ENCODE measurements at places on chromosomes 5 and 9. TPM values are rescaled to one million over a fixed set of nuclear protein-coding genes. Genes with fewer than 3 reads are reported as not detected.

DNA sequence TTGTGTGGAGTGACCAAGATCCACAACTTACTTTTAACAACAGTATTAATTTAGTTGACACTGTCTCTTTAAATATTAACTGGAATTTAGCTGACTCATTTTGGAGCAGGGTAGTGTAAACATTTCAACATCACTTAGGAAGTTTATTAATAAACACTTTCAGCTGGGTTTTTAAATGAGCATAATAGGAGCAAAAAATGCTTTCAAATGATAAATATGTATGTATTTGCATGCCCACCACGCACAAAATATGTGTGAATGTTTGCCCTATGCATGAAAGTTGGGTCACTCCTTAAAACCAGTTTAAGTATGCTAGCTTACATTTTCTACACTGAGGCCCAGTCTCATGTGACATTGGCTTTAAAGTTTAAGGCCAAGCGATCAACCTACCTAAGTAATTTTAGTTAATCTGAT lies 2.9 kb downstream of the ZFAND5 start:
- peak overlapping the region; percentile 96 for H3K4me3 ChIP-seq
- no peak for DNase-seq
- H3K27ac ChIP-seq: peak overlapping the region; percentile 100
- peaks cover 58% of the 10 kb centered on the region for H3K4me1 ChIP-seq
- H3K27me3 ChIP-seq: no peaks in the 10 kb centered on the region
- H3K36me3 ChIP-seq: peaks cover 68% of the 10 kb centered on the region

DNA sequence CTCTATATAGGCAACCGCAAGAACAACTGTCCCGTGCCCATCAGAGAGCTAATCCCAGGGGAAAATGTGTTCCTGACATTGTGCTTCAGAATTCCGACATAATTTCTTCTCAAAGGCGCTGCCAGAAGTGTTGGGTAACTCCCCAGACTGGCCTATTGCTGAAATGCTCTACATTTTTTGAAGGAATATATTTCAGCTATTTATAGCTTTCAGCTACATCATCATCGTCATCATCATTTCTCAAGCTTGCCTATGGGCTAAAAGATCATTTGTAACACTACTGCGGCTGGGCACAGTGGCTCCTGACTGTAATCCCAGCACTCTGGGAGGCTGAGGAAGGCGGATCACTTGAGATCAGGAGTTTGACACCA lies 49.7 kb downstream of the MYO10 start:
- no peaks in the 10 kb centered on the region for H3K27me3 ChIP-seq
- no peaks in the 10 kb centered on the region for H3K36me3 ChIP-seq
- H3K27ac ChIP-seq: no peak overlapping the region
- no peak for DNase-seq
- H3K4me1 ChIP-seq: peaks cover 52% of the 10 kb centered on the region

Gene SLC34A1
- not detected for total RNA-seq

- H3K27ac ChIP-seq: no peak overlapping the region
- H3K4me3 ChIP-seq: no peak overlapping the region
- no peaks in the 10 kb centered on the region for H3K4me1 ChIP-seq
- H3K36me3 ChIP-seq: no peaks in the 10 kb centered on the region
Measured at GRCh38 chr5:107698286-107698685, 27.5 kb upstream of the EFNA5 start.

Gene ADAMTSL2
- total RNA-seq: 0.39 TPM

GRCh38 chr5:95285409-95285755 lies 488 bp upstream of the MCTP1 start:
- H3K4me1 ChIP-seq: peaks cover 13% of the 10 kb centered on the region
- H3K27me3 ChIP-seq: peaks cover 17% of the 10 kb centered on the region
- no peaks in the 10 kb centered on the region for H3K36me3 ChIP-seq
- H3K4me3 ChIP-seq: peak overlapping the region; percentile 95
- no peak overlapping the region for H3K27ac ChIP-seq
